Dorsolateral prefrontal cortex (tissue), 122 donors: ENCODE measurements at places on chromosomes 16 and 17.

DNA sequence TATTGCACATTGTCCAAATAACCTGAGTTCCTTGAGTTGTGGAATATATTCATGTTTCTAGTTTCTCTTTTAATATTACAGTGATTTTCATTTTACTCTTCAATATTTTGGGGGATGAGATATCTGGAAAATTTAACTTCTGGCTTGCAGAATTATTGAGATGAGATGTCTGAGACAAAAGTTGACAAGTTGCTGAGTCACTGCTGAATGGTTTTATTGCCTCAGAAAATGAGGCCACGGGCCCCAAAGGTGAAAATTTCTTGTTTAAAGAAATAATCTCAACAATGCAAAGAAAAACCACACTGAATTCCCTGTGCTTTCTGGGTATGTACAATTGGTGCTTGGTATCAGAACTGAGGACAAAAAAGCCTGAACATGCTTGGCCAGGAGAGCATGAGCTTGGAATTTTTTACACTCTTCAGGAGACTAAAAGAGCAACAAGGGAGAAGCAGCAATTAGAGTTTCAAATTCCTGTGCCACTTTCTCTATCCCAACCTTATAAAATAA lies 129.2 kb upstream of the TOM1L1 start:
- DNase-seq = no peak

DNA sequence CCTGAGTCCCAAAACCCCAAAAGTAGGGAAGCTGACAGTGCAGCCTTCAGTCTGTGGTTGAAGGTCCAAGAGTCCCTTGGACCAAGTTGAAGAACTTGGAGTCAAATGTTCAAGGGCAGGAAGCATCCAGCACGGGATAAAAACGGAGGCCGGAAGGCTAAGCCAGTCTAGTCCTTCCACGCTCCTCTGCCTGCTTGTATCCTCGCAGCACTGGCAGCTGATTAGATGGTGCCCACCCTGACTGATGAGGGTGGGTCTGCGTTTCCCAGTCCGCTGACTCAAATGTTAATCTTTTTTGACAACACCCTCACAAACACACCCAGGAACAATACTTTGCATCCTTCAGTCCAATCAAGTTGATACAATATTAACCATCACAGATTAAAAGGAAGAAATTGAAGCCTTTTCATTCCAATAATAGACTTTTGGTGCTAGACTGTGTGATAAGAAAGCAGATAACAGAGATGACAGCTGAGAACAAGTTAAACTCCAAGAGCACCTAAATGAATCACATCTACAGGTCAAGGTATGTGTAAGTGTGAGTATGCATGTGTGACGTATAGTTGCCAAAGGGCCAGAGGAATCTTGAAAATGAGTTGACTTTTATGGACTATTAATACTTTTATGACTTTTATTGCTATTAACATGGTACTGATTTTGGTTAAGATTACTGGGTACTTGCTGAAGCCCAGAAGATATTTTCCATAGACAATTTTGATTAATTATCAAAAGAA lies 933.5 kb upstream of the SOX9 start:
- no peak for DNase-seq

DNA sequence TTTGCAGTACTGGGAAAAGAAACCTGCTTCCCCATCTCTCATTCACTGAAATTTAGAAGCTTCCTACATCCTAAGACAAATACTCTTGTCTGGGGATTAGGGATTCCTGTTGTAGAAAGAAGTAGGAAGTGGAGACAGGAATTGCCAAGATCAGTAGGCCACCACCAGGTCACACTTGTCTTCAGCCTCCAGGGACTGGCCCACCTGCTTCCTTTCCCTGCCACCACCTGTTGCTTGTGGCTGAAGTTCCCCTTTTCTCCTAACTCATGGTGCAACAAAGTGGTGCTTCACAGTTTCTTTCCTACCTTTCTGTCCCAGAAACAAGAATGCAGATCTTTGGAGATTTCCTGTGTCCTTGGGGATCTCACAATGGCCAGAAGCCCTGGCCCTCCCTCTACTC lies 82.4 kb downstream of the WNT3 start:
- no peak for DNase-seq

DNA sequence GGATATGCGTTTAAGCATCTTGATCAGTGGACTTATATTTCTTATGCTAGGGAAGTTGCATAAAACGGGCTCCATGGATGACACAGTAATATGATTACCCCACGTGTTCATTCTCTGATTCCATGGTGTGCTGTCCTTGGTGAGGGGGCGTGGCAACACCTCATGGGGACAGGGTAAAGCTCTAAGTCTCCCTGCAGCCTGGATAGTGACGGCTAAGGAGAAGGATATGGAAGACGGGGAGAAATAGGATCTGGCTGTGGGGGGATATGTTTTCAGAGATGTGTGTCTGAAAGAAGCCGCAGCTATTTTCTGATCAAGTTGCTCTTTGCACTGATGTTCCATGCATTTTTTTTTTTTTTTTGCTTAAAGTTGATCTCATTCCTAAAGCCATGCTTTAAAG lies 84.3 kb downstream of the MARCHF10 start:
- DNase-seq = no peak
